ENCODE measurements at places on chromosomes 6 and 20. TPM values are rescaled to one million over a fixed set of nuclear protein-coding genes. Genes with fewer than 3 reads are reported as not detected.
A peak's percentile ranks its signal among the peaks of the same experiment; 100 is the strongest.

DNA sequence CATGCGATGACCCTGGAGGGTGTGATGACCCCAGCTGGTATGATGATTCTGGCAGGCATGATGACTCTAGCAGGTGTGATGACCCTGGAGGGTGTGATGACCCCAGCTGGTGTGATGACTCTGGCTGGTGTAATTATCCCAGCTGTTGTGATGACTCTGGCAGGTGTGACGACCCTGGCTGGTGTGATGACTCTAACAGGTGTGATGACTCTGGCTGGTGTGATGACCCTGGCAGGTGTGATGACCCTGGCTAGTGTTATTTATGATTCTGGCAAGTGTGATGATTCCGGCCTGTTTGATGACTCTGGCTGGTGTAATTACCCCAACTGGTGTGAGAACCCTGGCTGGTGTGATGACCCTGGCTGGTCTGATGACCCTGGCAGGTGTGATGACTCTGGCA is 427.2 kb downstream of the QKI start:
- DNase-seq = no peak
- no peak overlapping the region for H3K4me3 ChIP-seq
- peaks cover 12% of the 10 kb centered on the region for H3K36me3 ChIP-seq

GRCh38 chr20:17622851-17623508 is 53.1 kb downstream of the DSTN start:
- peaks cover 20% of the 10 kb centered on the region for H3K4me1 ChIP-seq
- no peak for DNase-seq
- H3K36me3 ChIP-seq = peaks cover 5% of the 10 kb centered on the region

DNA sequence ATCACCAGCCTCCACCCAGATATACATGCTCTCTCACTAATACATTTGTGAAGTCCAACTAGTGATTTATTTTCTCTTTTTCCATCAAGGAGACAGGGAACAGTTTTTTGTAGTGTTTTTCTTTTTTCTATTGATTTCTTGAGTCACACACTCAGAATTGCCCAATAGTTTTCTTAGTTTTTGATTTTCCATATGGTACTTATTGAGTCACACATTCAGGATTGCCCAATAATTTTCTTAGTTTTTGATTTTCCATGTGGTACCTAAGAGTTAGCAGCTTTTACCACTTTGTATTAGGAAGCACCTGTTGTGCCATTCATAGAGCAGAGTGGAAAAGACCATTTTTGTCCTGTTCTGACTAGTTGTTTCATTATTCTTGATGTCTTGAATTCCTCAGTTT is 1268.8 kb downstream of the EPHA7 start:
- no peak for DNase-seq
- H3K4me3 ChIP-seq = no peak overlapping the region
- H3K36me3 ChIP-seq = peaks cover 4% of the 10 kb centered on the region
- no peaks in the 10 kb centered on the region for H3K4me1 ChIP-seq

GRCh38 chr6:36727505-36728021 is 29.9 kb downstream of the RAB44 start:
- no peaks in the 10 kb centered on the region for H3K36me3 ChIP-seq
- H3K4me1 ChIP-seq = peaks cover 25% of the 10 kb centered on the region
- no peak overlapping the region for H3K4me3 ChIP-seq
- peak; percentile 51 for DNase-seq
- peaks cover 5% of the 10 kb centered on the region for H3K27me3 ChIP-seq

DNA sequence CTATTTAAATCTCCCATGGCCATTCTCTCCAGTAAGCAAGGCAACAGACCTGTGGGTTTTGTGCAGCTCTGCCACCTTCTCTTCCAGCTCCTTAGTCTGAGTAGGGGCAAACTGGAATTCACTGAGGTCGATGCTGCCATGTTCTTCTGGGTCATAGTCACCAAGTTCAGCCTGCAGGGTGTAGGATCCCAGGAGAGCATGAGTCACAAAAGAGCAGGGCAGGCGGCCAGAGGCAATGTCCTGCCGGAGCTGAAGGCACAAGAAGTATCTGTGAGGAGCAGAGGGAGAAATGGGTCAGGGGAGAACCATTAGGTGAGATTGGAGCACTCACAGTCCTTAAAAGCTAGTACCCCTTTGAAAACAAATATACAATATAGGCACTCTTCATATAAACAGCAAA is 73.7 kb downstream of the SMLR1 start:
- H3K27me3 ChIP-seq = no peaks in the 10 kb centered on the region
- no peaks in the 10 kb centered on the region for H3K36me3 ChIP-seq
- H3K27ac ChIP-seq = no peak overlapping the region
- H3K4me1 ChIP-seq = no peaks in the 10 kb centered on the region

DNA sequence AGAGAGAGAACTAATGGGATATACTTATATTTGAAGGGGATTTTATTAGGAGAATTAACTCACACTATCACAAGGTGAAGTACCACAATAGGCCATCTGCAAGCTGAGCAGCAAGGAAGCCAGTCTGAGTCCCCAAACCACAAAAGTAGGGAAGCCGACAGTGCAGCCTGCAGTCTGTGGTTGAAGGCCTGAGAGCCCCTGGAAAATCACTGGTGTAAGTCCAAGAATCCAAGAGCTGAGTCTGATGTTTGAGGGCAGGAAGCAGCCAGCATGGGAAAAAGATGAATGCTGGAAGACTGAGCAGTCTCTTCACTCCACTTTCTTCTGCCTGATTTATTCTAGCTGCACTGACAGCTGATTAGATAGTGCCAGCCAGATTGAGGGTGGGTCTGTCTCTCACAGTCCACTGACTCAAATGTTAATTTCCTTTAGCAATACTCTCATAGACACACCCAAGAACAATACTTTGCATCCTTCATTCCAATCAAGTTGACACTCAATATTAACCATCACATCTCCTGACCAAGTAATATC is 823.9 kb downstream of the PHF3 start:
- H3K4me3 ChIP-seq = no peak overlapping the region
- peaks cover 8% of the 10 kb centered on the region for H3K4me1 ChIP-seq
- DNase-seq = peak; percentile 13
- no peaks in the 10 kb centered on the region for H3K27me3 ChIP-seq
- H3K27ac ChIP-seq = peak overlapping the region; percentile 9

- H3K4me1 ChIP-seq = peaks cover 10% of the 10 kb centered on the region
- H3K27ac ChIP-seq = no peak overlapping the region
- H3K27me3 ChIP-seq = peaks cover 2% of the 10 kb centered on the region
- no peak overlapping the region for H3K4me3 ChIP-seq
- DNase-seq = no peak
- peaks cover 12% of the 10 kb centered on the region for H3K36me3 ChIP-seq
Observed at GRCh38 chr20:33393609-33394008, 7.7 kb downstream of the CDK5RAP1 start.

DNA sequence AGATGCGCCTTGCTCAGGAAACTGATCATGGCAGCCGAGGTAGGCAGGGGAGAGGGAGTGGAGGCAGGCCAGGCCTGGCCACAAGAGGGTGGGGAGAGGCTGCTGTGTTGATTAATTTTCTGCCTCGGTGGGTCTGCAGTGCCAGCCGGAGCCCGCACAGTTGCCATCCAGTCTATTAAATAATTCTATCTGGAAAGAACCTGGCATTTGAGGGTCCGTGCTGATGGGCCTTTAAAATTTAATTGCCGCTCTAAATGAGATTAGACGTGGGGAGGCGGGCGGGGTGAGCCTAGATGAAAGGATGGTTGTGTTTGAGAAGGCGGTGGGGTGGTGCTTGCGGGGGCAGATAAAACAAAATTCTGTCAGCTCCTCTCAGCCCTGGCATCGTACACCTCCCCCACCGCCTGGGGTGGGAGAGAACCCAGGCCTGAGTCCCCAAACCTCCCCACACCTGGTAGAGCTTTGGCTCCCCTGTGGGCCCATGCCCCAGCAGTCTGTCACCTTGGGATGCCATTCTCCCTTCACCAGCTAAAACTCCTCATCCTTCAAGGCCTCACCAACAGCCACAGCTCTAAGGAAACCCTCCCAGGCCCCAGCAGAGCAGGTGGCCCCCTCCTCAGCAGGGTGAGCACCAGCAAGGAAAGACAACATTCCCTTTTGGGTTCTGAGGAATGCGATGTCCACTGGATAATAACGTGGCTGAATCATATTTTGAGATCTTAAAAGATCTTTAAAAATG is 167.3 kb downstream of the GRM4 start:
- H3K36me3 ChIP-seq = peaks cover 7% of the 10 kb centered on the region
- no peak for DNase-seq
- no peak overlapping the region for H3K4me3 ChIP-seq
- no peak overlapping the region for H3K27ac ChIP-seq
- H3K27me3 ChIP-seq = peaks cover 16% of the 10 kb centered on the region

- no peaks in the 10 kb centered on the region for H3K27me3 ChIP-seq
- H3K27ac ChIP-seq = no peak overlapping the region
- H3K4me1 ChIP-seq = peaks cover 5% of the 10 kb centered on the region
- H3K36me3 ChIP-seq = no peaks in the 10 kb centered on the region
- no peak for DNase-seq
Observed at GRCh38 chr6:50467931-50468330, 245.4 kb upstream of the TFAP2D start.

DNA sequence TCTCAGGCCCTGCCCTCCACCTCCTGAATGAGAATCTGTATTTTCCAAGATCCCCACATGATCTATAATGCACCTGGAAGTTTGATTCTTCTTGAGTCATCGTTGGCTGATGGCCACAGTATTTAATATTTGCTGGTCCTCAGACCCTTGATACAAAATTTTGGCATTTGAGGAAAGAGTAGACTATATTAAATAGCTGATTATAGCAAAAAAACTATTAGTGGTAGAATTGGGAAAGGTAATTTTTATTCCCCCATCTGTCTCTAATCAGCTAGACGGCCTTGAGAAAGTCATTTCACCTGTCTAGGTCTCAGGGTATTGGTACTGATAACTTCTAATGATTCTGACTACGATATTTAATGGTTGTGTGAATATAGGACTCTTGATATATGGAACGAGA is 176.8 kb downstream of the BMP2 start:
- H3K4me1 ChIP-seq = no peaks in the 10 kb centered on the region
- DNase-seq = no peak
- H3K4me3 ChIP-seq = no peak overlapping the region
- H3K27ac ChIP-seq = no peak overlapping the region

DNA sequence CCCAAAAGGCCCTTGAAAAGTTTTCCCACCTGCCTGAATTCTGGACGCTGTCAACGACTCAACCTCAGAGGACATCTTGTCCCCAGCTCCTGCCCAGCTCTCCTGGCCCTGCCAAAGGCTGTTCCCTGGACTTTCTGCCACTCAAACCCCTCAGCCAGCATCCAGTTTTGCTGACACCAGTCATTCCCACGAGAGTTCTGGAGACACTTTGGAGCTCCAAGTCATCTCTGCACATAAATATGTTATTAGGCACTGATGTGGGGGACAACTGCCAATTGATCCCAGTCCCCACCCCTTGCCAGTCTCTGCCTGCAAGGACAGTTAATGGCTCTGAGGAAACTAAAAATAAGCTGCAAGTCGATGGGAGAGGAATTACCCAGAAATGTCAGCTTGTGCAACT is 38.9 kb upstream of the KCNB1 start:
- H3K27me3 ChIP-seq = peaks cover 12% of the 10 kb centered on the region
- no peak for DNase-seq
- H3K4me1 ChIP-seq = peaks cover 4% of the 10 kb centered on the region
- H3K27ac ChIP-seq = no peak overlapping the region
- H3K36me3 ChIP-seq = peaks cover 13% of the 10 kb centered on the region

DNA sequence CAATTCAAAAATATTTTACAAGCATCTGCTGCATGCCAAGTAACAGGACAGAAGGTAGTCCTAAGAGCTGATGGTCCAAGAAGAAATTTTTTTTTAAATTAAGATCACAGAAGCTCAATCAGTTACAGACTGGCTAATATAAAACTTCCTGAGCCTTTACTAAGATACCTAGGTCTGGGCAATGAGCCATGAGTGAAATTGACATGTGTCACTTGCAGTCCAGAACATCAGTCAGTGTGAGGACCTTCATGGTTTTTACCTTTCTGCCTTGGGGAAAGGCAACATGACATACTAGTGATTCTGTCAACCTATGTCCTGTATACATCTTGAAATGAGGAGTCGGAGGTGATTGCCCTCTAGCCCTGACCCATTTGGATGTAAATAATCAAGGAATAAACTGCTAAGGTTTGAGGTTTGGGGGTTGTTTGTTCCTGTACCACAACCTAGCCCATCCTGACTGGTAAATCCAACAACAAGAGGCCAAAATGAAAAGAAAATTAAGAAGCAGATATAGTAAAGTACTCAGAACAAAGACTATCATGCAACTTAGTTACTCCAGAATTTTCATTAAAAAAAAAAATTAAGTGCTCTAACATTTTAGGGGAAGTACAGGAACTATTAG is 70.0 kb downstream of the CNKSR3 start:
- peaks cover 4% of the 10 kb centered on the region for H3K36me3 ChIP-seq
- no peak overlapping the region for H3K4me3 ChIP-seq
- no peak overlapping the region for H3K27ac ChIP-seq
- no peak for DNase-seq

GRCh38 chr6:85795945-85796344 is 153.3 kb upstream of the SYNCRIP start:
- no peak overlapping the region for H3K4me3 ChIP-seq
- peaks cover 4% of the 10 kb centered on the region for H3K36me3 ChIP-seq
- peaks cover 13% of the 10 kb centered on the region for H3K4me1 ChIP-seq
- no peak overlapping the region for H3K27ac ChIP-seq
- no peak for DNase-seq

GRCh38 chr6:11341303-11341702 is 108.8 kb upstream of the NEDD9 start:
- H3K27me3 ChIP-seq = no peaks in the 10 kb centered on the region
- H3K4me3 ChIP-seq = no peak overlapping the region
- H3K27ac ChIP-seq = no peak overlapping the region
- no peaks in the 10 kb centered on the region for H3K36me3 ChIP-seq
- no peaks in the 10 kb centered on the region for H3K4me1 ChIP-seq

DNA sequence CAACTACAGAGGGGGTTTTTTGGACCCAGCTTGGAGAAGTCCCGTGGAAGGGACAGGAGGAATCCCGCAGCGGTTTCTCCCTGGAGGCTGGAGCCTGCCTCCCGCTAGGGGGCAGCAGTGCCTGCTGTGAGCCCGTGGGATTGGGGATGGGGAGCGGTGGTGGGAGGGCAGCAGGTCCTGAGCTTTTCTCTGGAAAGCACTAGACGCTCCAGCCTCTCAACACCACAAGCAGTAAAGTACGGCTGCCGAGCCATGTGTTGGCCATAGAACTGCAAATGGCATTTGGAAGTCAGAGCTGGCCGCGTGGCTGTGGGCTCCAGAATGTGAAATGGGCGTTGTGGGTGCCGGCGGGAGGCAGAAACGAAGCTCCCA is 47.8 kb downstream of the GMPR start:
- no peaks in the 10 kb centered on the region for H3K36me3 ChIP-seq
- H3K4me1 ChIP-seq = peaks cover 1% of the 10 kb centered on the region
- no peak overlapping the region for H3K4me3 ChIP-seq
- H3K27ac ChIP-seq = no peak overlapping the region

Gene RAET1E
- not detected for total RNA-seq

Gene SIRPD
- not detected for total RNA-seq

Gene NEDD9
- 0.71 TPM for total RNA-seq

Gene TBXT
- not detected for total RNA-seq

Gene PGC
- not detected for total RNA-seq
